ENCODE measurements at places on chromosomes 2 and 18.

- no peak for DNase-seq
These were observed 64.9 kb downstream of the CDH2 start for GRCh38 chr18:28112056-28112470.

DNA sequence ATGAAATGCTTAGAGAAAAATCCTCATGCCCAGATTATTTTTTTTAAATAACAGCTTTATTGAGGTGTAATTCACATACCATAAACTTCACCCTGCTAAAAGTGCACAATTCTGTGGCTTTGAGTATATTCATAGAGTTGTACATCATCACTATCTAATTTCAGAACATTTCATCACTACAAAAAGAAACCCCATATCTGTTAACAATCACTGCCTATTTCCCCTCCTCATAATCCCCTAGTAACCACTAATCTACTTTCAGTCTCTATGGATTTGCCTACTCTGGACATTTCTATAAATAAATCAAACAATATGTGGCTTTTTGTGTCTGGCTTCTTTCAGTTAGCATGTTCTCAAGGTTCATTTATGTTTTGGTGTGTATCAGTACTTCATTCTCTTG is 51.4 kb downstream of the OSBPL1A start:
- no peak for DNase-seq

DNA sequence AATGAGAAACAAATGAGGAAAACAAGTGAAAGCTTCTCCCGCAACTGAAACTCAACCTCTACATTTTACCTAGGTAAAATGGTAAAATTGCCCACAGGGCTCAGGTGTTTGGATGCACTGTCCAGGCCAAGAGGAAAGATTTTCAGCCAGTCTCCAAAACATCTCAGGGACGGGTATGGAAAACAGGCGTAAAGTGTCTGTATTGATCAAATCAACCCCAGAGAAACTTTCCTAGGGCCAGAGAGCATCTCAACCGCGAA is 361 bp upstream of the HAT1 start:
- DNase-seq = no peak

GRCh38 chr2:128298846-128299507 is 19.7 kb downstream of the HS6ST1 start:
- no peak for DNase-seq

- DNase-seq = no peak
These were observed 213.3 kb downstream of the FAM210A start for GRCh38 chr18:13513021-13513420.

DNA sequence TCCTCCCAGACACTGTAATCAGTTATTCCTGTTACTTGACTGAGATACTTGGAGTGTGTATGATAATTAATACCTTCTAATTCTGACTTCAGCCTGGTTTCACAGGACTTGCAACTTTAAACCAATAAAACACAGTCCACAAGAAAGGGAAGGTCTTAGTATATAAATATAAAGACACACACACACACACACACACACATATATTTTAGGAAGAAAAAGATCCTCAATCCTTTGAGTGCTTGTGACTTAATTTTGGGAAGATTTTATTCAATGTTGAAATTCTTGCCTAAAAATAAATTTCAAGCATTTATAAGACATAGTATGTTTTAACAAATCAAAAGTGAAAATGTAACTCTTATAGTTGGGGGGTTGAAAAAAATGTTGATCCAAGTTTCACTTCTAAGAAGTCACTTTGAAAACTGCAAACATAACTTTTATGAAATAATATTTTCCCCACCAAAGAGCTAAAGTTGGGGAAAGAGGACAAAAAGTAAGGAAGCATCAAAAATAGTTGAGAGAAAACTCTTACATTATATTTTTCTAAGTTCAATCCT is 824 bp upstream of the VPS54 start:
- DNase-seq = no peak

DNA sequence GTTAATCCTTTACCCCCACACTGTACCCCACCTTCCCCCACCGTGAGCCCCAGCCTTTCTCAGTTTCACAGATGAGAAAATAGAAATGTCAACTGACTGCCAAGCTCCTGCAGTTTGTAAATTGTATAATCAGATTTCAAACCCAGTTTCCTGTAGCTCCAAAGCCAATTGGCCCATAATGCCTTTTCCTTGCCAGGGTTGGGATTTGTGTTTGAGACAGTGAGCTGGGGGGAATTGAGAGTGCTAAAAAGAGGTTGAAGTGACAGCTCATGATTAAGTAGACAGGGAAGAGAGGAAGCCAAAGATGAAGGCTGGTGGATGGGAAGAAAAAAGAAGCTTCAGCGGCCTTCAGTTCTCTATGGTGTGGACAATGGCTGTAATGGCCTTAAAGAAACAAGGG is 10.7 kb downstream of the OSBPL6 start:
- no peak for DNase-seq

DNA sequence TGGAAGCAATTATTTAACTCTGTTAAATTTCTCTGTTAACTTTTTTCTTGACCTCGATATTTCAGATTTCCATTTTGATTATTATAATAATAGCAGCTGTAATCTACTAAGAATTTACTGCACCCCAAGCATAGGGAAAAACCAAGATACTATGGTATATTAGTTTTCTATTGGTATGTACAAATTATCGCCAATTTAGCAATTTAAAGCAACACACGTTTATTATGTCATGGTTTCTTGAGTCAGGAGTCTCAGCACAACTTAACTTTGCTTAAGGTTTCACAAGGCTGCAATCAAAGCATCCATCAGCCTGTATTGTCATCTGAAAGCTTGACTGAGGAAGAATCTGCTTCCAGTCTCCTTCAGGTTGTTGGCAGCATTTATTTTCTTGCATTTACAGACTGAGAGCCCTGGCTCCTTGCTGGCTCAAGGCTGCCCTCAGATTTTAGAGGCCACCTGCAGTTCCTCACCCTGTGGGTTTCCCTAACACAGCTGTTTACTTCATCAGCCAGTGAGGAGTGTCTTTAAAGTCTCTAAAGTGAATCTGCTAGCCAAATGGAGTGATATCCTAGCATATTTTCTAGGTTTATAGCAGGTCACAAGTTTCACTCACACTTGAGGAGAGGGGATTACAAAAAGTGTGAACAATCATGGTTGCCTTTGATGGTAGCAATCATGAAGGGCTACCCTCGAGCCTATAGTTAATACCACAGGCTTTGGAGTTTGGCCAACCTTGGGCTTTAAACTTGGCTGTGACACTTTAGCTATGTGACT is 4.4 kb upstream of the VPS54 start:
- DNase-seq = no peak

DNA sequence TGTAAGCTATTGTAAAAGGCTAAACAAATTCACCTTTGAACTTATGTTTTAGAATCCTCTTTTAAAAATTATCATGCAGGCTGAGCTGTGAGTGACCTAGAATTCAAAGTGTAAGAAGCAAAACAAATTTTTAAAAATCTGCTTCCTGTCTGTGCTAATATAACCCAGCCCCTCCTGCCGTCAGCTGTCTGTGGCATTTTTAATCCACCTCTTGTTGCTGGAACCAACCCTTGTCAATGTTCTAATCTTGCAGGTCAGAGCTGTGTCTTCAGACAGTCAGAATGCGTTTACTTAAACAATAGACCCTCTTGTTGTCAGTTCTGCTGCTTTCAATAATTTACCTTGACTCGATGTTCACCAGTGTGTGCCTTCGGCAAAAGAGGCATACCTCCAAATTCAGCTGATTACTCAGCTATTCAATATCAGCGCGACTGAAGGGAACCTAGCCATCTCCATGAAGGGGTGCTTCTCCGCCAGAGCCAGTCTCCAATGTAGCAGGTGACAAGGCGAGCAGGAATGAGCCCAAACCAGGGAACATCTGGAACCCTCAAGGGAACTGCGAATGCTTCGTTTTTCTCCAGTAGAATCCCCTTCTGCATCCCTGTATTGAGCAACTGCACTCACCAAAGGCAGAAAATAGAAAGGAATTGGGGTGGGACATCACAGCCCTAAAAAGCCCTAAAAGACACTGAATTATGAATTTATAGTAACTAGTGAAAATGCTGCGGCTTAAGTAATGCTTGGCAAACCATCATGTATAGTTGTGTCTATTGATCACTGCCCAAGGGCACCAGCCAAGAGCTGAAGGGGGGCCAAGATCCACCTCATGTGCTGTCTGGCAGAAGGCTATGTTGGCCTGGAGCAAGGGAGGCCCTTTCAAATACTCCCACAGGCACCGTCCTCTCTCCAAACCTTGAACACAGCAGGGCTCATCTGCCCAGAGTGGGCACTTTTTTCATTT is 62.5 kb downstream of the LYPD6B start:
- DNase-seq = no peak

DNA sequence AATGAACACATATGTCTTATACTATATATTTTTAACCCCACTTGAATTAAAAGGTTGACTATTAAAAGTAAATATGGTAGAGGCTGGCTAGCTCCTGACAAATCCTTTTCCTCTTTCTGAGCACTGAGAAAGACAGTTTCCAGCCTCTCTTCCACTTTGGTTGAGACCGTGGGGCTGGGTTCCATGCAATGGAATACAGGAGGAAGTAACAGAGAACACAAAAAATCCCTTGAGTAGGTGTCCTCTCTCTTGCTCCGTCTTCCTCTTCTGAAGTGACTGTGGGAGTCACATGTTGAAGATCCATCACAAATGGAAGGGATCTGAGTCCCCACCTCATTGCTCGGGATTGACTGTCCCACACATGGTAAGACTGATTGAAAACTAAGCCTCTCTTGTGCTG is 36.6 kb upstream of the SIGLEC15 start:
- DNase-seq = no peak

DNA sequence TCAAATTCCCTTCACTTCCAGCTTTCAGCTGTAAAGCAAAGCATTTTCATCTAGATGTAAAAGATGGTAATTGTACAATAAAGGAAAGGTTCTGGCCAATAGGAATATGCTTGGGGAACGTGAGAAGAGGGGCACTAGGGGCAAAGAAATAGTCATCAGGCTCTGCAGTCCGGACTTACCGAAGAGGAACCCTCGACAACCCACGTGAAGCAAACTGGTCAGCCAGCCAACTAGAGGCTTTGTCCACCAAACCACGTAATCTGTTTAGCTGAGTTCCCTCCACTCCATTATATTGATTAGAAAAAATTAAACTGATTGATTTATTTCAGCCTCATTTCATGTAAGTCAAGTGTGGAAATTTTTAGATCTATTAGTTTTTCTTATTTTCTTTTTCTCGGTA is 300.4 kb upstream of the FANCL start:
- DNase-seq = no peak

DNA sequence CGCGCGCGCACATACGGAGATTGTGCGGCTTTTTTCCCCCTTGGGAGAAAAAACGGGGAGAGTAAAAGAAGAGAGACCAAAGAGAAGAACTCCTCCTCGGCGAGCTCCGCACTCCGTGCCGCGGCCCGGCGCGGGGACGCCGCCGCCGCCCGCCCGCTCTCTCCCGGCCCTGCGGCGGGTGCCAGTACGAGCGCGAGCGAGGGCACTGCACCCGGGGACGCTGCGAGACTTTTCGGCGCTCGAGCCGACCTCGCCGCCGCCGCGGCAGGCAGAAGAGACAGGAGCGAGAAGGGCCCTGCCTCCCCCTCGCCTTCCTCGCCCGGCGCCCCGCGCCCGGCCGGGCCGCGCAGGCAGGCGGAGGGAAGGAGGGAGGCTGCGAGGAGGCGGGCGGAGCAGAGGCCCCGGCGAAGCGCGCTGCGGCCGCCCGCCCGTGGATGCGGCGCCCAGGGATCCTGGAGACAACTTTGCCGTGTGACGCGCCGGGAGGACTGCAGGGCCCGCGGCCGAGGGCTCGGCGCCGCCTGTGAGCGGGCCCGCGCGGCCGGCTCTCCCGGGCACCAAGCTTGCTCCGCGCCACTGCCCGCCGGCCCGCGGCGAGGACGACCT is 857 bp upstream of the INHBB start:
- DNase-seq = peak; percentile 30

DNA sequence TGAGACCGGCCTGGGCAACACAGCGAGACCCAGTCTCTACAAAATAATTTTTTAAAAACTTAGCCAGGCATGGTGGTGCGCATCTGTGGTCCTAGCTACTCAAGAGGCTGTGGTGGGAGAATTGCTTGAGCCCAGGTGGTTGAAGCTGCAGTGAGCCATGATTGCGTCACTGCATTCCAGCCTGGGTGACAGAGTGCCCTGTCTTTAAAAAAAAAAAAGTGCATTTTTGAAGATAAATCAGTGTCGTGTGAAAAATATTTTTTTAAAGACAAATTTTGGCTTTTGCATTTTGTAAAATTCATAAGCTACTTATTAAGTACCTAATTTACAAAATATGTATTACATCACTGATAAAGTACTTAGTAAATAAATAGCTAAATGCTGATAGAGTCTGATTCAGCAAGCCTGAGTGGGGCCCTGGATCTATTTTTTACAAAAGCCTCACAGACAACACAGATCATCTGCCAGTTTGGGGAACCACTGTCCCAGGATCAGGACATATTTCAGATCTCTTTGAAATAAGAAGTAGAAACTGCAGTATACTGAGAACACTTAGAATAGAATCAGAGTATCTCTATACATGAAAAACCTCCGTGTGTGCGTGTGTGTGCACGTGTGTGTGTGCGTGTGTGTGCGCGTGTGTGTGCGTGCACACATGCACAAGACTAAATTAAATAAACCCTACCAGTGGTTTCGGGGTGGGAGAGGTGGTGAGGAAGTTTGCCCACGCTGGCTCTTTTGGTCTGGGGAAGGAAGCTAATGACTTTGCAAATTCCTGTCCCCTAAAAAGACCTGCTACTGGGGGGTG is 61.6 kb downstream of the AAK1 start:
- no peak for DNase-seq

DNA sequence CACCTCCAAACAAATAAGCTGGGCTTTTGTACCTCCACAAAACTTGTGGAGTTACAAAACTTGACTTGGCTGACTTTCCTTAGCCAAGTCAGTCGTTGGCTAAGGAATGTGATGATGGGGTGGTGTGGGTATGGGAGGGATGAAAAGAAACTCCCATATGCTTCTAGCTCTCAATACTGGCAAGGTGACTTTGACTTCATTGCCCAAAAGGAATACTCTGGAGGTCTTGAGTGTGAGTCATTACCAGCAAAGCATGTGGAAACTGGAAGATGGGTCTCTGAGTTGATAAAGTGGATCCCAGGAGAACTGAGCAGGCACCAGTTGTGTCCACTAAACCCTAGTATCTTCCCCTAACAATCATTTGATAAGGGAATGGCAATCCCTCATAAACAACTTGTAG is 226.7 kb downstream of the GULP1 start:
- no peak for DNase-seq
